DMS 273 treated with DMSO at 0.1 percent for 48 hours (cell line): ENCODE measurements at places on chromosomes 1 and 21.

DNA sequence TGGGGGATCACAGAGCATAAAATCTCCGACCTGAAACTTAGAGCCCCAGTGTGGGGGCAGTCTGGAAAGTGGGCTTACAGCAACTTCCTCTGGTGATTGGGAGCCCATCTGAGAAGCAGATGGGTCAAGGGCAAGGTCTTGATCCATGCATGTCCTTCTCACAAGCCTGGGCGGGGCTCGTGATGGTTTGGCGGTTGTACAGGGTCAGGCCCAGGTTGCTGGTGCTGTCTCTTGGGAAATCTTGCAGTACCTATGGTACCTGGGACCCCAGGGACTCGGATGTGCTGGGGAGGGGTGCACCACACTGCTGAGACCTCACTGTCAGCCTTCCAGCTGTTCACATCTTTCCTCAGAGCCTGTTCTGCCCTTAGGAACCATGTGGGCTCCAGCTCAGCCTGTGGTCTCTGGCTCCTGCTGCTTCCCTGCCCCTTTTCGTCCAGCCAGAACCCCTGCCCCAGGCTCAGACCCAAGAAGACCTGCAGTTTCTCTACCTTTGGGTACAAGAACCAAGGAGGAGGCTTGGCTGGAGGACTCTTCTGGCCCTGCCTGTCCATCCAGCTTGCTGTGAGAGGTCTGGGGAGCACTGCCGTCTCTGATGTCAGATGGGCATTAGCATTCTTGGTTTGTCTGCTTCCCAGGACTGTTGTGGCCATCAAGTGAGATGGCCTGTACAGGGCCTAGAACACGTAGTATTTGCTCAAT, 24.5 kb downstream of the WNT4 start:
- DNase-seq, result no peak

DNA sequence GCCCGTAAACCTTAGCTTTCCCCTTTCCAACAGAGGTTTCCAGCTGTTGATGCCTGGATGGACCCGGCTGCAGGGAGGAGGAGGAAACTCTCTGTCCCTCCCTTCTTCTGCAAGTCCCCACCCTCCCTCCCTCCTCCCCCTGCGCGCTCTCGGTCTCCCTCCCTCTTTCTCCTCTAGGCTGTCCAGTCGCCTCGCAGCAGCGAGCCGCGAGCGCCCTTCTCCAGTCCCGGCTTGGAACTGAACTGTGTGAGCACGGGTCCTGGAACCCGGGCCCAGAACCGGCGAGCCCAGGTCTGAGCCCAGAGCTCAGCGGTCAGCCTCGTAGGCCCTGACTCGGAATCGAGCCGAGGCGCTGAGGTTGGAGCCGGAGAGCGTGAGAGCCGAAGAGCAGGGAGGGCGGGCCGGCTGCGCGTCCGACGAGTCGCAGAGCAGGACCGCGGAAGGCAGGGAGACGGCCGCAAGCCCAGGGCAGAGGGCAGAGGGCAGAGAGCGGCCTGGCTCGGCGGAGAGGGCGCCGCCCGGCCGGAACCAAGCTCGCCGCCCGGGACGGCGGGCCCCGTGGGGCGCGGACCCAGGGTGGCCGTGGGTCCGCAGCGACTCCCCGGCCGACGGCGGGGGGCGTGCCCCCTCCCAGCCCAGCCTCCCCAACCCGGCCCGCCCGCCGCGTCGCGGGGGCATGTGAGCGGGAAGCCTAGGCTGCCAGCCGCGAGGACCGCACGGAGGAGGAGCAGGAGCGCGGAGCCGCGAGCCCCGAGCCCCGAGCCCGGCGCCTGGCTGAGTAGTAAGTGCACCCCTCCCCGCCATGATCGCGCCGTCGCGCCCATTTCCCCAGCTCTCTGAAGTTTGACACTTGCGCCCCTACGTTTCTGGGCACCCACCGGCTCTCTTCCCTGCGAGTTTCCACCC, at the start of gene SOX13:
SOX13 (plus strand) TSS at position 185 of the 906 bp plus-strand sequence. CDS start 39,801 bp downstream, outside the sequence.
- no peak for DNase-seq

DNA sequence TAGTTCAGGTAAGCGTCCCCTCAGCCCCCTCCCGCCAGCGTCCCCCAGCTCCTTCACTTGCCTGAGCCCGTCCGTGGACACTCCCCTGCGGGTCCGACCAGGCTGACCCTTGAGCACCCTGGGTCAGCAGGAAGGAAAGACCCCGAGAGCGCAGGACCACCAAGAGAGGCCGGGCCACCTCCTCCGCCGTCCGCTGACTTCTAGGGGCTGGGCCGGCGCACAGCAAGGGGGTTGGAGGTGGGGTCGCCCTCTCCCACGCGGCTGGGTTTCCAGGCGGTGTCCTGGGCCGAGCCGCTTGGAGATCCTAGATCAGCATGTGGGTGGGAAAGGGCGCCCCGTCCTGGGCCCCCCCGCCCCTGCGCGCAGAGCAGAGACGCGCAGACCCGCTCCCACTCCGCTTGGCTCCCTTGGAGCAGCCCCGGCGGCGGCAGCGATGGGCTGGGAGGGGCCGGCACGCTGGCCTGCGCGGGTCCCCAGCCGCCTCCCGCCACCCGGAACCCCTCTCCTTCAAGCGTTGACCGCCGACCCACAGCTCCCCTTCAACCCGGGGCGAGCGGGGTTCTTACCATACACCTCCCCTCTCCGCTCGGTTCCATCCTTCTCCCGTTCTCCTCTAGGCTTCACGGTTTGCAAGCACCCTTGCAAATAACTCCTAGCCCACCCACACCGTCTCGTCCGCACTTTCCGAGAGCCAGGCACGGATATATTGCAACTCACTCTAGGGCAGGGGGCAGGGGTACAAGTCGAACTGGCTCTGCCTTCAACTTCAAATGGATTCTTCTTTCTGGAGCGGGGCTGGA, 7.5 kb downstream of the KNCN start:
- DNase-seq, result no peak

DNA sequence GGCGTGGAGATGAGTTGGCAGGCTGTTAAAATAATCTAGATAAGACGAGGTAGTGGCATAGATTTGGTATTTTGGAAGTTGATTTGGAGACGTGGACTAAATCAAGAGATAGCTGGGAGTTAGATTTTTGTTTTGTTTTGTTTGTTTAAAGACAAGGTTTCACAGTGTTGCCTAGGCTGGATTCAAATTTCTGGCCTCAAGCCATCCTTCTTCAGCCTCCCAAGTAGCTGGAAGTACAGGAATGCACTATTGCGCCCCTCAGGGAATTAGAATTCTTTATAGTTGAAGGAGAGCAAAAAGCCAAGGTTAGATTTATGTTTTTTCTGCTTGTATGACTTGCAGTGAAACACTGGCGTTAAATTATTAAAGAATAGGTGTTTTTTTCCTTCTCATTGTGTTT, 22.3 kb upstream of the SNRPE start:
- DNase-seq, result no peak

- no peak for DNase-seq
Measured at GRCh38 chr1:207755846-207756693, 4.2 kb downstream of the CD46 start.

GRCh38 chr21:37746849-37747248, 169.4 kb downstream of the KCNJ6 start:
- DNase-seq, result no peak

GRCh38 chr1:7352364-7352763, 418.7 kb upstream of the VAMP3 start:
- no peak for DNase-seq

DNA sequence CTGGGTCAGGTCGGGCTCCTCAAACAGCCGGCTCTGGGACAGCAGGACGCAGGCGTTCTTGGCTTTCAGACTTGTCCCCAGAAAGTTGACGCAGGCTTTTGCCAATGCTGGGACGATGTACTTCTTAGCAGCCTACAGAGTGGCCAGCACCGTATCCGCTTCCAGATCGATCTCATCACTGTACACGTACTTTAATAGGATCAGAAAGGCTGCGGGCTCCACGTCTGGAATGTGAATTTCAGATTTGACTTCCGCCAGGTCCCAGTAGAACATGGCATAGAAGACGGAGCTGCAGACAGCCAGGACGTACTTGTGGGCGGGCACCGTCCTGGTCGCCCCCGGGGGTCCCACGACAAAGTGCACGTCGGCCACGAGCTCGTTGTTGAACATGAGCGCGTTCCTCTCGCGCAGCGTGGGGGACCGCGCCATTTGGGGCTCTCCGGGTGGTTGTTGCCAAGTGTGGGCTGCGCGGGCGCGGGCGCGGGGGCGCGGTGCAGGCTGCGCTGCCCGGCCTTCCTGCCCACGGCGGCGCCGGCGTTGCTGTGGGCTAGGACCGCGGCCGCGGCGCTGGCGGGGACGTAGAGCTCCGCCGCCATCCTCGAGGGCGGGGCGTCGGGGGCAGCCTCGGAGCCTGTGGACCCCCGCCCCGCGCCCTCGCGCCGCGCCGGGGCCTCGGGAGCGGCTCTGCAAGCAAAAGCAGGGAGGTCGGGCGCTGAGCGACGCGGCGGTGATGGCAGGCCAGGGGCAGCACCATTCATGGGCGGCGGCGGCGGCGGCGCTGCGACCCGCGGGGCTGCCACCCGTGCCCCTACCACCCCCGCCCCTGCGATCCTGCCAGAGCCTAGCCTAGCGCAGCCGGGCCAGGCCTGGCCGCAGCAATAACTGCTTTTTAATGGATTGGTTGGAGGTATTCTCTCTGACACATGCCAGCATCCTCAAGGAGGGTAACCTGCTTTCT, 10.6 kb downstream of the CNR2 start:
- no peak for DNase-seq

DNA sequence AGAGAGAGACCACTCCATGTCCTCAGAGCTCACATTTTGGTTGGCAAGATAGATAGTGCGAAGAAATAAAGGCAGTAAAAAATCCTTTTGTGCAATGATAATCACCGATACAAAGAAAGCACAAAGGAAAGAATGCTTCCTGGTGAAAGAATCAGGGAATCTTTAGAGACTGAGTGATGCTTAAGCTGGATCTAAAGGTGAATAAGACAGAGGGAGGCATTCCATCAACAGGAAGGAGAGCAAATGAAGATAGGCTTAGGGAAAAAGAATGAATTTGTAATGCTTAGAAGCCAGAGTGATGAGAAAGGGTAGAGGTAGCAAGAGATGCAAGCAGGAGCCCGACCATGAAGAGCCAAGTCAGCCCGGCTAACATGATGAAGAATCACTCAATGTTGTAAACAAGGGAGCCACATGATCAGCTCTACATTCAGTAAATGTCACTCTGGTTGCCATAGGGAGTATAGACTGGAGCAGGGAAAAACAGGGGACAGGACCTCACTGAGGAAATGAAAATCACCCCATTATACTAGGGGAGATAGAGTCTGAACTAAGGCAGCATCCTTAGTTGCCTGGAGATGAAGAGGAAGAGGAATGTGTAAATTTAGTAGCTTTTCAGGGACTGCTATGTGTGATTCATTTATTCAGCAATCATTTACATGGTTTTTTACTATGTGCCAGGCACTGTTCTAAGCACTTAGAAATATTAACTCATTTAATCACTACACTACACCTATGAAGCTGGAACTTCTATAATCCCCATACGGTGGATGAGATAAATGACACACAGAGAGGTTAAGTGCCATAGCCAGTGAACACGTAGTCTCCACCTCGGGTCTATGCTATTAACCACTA, 402.6 kb upstream of the NFIA start:
- no peak for DNase-seq

DNA sequence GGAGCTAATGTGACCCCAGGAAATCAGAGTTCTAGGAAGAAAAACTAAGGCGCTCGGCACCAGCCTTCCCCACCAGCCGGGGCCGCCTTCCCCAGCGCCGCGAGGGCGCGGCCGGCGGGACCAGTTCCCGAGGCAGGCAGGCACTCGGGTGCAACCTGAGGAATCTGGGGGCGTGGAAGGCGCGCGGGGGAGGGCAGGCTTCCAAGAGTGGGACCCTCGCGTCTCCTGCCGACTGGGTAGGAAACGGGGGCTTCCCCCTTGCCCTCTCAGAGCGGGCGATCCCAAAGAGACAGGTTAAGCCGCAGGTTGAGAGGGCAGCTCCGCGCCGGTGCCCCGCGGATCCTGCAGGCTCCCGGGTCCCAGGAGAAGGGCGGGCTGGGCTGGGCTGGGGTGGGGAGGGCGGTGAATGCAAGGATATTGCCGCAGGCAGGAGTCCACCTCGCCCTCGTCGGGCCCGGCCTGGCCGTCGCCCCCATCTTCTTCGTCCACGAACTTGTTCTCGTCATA, 431 bp downstream of the ARPC5 start:
- no peak for DNase-seq

DNA sequence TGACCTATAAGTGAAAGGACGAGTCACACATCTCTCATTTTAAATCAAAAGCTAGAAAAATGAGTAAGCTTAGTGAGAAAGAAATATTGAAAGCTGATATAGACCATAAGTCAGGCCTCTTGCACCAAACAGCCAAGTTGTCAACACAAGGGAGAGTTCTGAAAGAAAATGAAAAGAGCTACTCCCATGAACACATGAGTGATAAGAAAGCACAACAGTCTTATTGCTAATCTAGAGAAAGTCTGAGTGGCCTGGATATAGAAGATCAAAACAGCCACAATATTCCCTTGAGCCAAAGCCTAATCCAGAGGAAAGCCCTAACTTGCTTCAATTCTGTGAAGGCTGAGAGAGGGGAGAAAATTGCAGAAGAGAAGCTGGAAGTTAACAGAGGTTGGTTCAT, 175.0 kb downstream of the SMYD3 start:
- no peak for DNase-seq

- no peak for DNase-seq
Measured at GRCh38 chr1:201900476-201900875, 11.8 kb downstream of the SHISA4 start.

GRCh38 chr1:17569200-17570139, 30.0 kb downstream of the ARHGEF10L start:
- no peak for DNase-seq

- no peak for DNase-seq
Measured at GRCh38 chr1:91761295-91761721, 124.6 kb downstream of the TGFBR3 start.

DNA sequence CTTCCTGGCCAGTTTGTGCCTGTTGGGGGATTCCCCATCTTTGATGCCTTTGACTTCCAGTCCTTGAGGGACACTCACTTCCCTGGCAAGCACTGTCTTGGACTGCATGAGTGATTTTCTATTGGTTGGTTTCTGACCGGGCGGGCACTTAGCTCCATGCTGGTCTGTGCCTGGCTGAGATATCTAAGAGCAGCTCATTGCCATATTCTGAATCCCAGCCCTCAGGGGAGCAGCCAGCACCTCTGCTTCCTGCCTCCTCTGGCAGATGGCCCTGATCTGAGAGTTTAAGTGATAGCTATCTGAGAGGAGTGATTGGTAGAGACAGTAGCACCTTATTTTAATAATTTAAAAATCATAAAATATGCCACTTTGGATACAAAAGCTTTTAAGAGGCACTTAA, 52.5 kb downstream of the DISC1 start:
- DNase-seq, result peak; percentile 73
